ENCODE measurements at places on chromosomes 6 and 20. TPM values are rescaled to one million over a fixed set of nuclear protein-coding genes. Genes with fewer than 3 reads are reported as not detected.

GRCh38 chr6:115467726-115468125 is 593.0 kb downstream of the FRK start:
- no peak overlapping the region for H3K27ac ChIP-seq
- H3K36me3 ChIP-seq, result no peaks in the 10 kb centered on the region
- H3K27me3 ChIP-seq, result no peaks in the 10 kb centered on the region

DNA sequence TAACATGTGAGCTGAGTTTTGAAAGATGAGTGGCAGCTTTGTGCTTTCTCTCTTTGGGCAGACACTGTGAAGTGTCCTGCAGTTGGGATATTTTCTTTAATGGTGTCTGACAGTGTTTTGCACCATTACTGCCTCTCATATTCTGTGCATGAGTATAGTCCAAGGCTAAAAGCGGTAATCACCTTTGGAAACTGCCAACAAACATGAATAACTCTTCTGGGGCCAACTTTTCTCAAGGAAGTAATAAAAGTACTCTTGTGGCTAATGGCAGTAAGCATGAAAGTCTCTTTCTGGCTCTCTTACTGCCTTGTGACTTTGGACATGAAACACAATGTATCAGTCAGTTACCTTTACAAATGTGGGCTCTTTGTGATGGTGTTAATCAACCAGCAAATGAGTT is 91.7 kb upstream of the SOX4 start:
- no peaks in the 10 kb centered on the region for H3K27me3 ChIP-seq
- no peak overlapping the region for H3K4me3 ChIP-seq
- no peaks in the 10 kb centered on the region for H3K36me3 ChIP-seq
- no peak for DNase-seq

DNA sequence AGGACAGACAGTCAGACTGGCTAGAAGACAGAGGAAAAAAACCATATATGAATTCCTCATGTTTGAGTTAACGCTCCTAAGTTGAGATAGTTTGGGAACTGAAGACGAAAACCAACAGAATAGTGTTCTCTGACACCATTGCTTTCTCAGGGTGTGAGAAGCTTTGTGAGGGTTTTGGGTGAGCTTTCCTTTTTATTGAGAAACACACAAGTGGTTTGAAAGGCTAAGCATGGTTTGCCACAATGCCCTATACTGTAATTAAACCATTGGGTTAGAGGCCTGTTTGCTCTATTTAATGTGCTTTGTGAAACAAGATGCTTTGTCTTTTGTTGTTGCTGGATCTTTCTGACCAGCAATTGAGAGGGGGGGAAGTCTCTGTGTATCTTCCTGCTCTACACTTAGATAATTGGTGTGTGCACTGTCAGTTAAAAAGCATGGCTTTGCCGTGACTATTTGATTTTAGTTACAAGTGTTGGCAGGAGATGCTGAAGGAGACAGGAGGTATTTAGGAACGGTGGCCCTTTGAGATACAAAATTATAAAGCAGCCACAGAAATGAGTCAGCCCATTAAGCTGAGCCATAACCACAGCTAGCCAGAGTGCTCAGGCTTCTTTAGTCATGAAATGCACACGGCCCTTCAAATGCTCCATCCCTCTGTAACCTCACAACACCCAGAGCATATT is 273.0 kb upstream of the PREP start:
- DNase-seq, result no peak
- no peaks in the 10 kb centered on the region for H3K4me1 ChIP-seq
- H3K27me3 ChIP-seq, result no peaks in the 10 kb centered on the region

- H3K27me3 ChIP-seq, result no peaks in the 10 kb centered on the region
- no peak for DNase-seq
- no peaks in the 10 kb centered on the region for H3K36me3 ChIP-seq
- no peak overlapping the region for H3K4me3 ChIP-seq
- H3K4me1 ChIP-seq, result no peaks in the 10 kb centered on the region
- no peak overlapping the region for H3K27ac ChIP-seq
Observed at GRCh38 chr20:21183722-21184121, 57.8 kb downstream of the KIZ start.

GRCh38 chr20:9051508-9051907 is 17.4 kb upstream of the PLCB4 start:
- no peak for DNase-seq
- H3K36me3 ChIP-seq, result no peaks in the 10 kb centered on the region
- H3K27me3 ChIP-seq, result no peaks in the 10 kb centered on the region
- H3K4me1 ChIP-seq, result no peaks in the 10 kb centered on the region
- no peak overlapping the region for H3K27ac ChIP-seq

Gene LTB
- total RNA-seq, result 488 TPM

All from B cell (primary cell).